Stimulated activated CD8-positive, alpha-beta memory T cell treated with anti-CD3 and anti-CD28 coated beads, Interleukin-15, amount 100 ng/mL, for 24 hours (primary cell): ENCODE measurements at places on chromosomes 2 and 18.
A peak's percentile ranks its signal among the peaks of the same experiment; 100 is the strongest.

- no peak for DNase-seq
Observed at GRCh38 chr2:207083361-207084110, 82.2 kb downstream of the KLF7 start.

GRCh38 chr2:233711312-233712008 is 1.2 kb upstream of the UGT1A5 start:
- peak; percentile 37 for DNase-seq

DNA sequence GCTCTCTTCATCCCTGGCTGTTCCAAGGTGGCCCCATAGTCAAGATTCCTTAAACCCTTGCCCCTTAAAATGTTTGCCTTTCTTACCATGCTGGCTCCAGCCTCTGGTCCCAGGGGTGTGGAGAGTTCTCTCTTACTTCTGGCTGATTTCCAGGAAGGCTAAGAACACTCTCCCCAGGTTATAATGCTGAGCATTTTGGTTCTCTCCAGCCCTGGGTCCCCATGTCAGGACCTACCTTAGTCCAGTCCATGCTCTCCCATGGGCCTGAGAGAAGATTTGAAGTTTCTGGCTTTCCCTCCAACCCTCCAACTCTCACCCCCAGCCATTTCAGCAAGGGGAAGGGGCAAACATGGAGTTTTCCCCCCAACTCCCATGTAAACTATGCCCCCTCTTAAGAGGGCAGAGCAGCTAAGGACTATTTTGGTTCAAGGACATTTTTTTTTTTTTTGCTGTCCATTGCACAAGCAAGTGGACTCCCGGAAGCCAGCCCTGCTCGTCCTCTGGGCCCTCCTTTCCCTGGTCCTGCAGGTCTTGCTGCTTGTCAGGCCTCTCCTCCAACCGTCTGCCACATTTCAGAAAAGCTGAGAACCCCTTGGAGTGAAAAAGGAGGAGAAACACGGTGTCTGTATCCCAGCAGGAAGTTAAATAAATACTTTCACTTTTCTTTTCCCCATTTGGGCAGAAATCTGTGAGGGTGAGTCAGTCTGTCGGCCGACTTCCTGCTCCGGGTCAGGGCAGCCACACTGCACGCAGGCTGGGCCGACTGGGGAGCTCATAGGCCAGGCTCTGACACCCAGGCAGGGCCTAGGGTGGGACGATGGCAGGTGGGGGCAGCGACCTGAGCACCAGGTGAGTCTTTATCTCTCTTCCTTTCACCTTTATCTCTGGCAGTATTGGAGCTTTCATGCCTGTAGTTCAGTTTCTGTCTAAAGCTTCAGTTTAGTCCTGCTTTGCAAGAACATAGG is at the start of gene SP140L:
Gene SP140L (plus strand): TSS at position 741 of the 965 bp plus-strand sequence. CDS start 77 bp downstream, at position 818.
- DNase-seq, result peak; percentile 40

- DNase-seq, result no peak
Observed at GRCh38 chr2:133324150-133324561, 244.1 kb downstream of the NCKAP5 start.

DNA sequence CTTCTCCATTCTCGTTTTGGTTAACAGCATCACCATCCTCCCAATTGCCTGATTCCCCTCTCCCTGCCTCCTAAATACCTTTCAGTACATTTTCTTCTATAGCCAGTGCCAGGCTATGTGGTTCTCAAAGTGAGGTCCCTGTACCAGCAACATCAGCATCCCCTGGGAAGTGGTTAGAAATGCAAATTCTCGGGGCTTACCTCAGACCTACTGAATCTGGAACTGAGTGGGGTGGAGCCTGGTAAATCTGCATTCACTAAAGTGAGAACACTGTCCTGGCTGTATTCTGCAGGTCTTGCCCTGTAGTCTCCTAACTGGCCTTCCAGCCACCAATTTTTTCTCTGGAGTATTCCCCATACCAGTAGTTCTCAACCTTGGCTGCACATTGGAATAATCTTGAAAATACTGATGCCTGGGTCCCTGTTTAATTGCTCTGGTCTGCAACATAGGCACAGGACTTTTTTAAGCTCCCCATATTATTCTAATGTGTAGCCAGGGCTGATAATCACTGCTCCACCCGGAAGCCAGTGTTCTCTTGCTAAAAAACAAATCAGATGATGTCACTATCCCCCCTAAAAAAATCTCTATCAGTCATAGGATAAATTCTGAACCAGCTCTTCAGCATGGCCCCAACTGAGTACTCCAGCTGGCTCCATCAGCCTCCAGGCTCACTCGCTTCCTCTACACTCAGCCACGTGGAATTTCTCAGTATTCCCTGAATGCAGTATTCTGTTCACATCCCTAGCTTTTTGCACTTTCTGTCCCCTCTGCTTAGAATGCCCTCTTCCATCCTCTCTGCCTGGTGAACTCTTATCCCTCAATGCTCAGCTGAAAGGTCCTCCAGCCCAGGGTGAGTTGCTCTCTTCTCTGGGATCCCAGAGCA is 98.4 kb downstream of the CDK15 start:
- DNase-seq, result no peak

- DNase-seq, result no peak
Observed at GRCh38 chr18:44133483-44133882, 547.2 kb upstream of the SETBP1 start.

- DNase-seq, result no peak
Observed at GRCh38 chr2:36290306-36290856, 65.2 kb upstream of the CRIM1 start.

- no peak for DNase-seq
Observed at GRCh38 chr2:220936641-220937197, 635.4 kb downstream of the EPHA4 start.
